Foreskin keratinocyte (primary cell): ENCODE measurements at places on chromosomes 1 and 21. TPM values are rescaled to one million over a fixed set of nuclear protein-coding genes. Genes with fewer than 3 reads are reported as not detected.

Gene KIF26B
- total RNA-seq, result 1.0 and 1.9 TPM in 2 replicates

Gene APOBEC4
- total RNA-seq, result not detected in 2 replicates

Gene IKBKE
- total RNA-seq, result 14.2 and 15.1 TPM in 2 replicates

Gene TNNT2
- total RNA-seq, result 0.11 and 0.17 TPM in 2 replicates

Gene MROH9
- not detected in 2 replicates for total RNA-seq

Gene ZSWIM5
- total RNA-seq, result not detected in 2 replicates

Gene SLC9A1
- total RNA-seq, result 25.0 and 29.8 TPM in 2 replicates

Gene ACKR1
- total RNA-seq, result not detected in 2 replicates

Gene EXTL1
- total RNA-seq, result 0.04 and 0.07 TPM in 2 replicates

Gene LCE1C
- total RNA-seq, result 2.9 and 3.5 TPM in 2 replicates

Gene ALG14
- total RNA-seq, result 4.8 and 5.4 TPM in 2 replicates

Gene FCRL4
- total RNA-seq, result not detected in 2 replicates

Gene LDLRAD1
- not detected in 2 replicates for total RNA-seq

Gene CNKSR1
- 14.7 and 19.1 TPM in 2 replicates for total RNA-seq

Gene CHIA
- total RNA-seq, result not detected in 2 replicates

Gene CLDN17
- 0.07 TPM in 1 of 2 replicates, not detected in the other for total RNA-seq

Gene MCOLN3
- 3.8 and 4.3 TPM in 2 replicates for total RNA-seq

Gene ACOT11
- 2.7 and 3.0 TPM in 2 replicates for total RNA-seq

Gene NPL
- 3.2 TPM in 2 replicates for total RNA-seq

Gene DTL
- total RNA-seq, result 28.3 and 29.5 TPM in 2 replicates

Gene CCDC190
- total RNA-seq, result not detected in 2 replicates

Gene CRNN
- not detected in 2 replicates for total RNA-seq

Gene UTS2
- total RNA-seq, result not detected in 2 replicates

Gene AADACL4
- not detected in 2 replicates for total RNA-seq

Gene CYP4Z1
- not detected in 2 replicates for total RNA-seq

Gene HAO2
- total RNA-seq, result not detected in 2 replicates

Gene DISP1
- 0.74 and 0.99 TPM in 2 replicates for total RNA-seq

Gene OPRD1
- total RNA-seq, result not detected in 2 replicates

Gene G0S2
- 19.7 and 24.0 TPM in 2 replicates for total RNA-seq
